ENCODE measurements at places on chromosomes 1 and 21.

DNA sequence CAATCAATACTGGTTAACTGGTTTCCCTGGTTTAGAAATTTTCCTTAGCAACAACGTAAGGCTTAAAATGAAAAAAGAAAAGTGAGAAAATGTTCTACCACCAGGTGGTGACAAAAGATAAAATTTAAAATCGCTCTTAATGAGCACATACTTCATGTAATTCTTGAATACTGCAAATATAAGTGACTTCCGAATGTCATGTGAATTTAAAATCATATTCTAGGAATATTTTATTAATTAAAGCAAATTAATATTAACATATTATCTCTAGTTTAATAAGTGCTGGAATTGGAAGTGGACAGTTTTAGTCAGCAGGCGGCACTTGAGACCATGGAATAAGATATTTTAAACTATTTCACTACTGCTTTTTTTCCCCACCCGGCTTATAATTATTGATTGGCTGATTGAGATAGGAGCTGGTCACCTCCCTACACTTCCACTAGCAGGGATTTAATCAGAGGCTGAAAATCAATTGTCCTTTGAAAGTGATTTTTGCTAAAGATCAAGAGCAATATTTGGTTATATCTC is 5.0 kb upstream of the ADAMTS1 start:
- DNase-seq: peak; percentile 53

- no peak for DNase-seq
These were observed 55.0 kb downstream of the KCNJ15 start for GRCh38 chr21:38311765-38312164.

DNA sequence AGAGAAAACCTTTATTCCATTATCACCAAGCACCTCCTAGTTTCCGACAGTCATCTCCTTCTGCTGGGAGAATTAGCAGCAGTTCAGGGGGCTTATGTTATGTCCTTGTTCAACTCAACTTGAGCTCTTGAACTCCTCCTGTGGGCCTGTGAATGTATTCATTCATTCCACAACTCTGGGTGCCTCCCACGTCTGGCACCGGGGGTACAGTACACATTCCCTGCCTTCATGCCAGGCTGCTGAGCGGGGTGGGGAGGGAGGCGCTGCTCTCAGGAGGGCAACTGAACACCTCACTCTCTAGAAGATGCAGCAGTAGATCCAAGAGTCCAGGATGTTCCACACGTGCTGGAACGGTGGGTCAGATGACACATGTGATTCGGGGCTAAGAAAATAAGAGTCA is 4.3 kb upstream of the MX2 start:
- no peak for DNase-seq

GRCh38 chr1:17109892-17110554 is 9.2 kb downstream of the PADI2 start:
- no peak for DNase-seq

- DNase-seq: no peak
These were observed 1.7 kb downstream of the HHAT start for GRCh38 chr1:210330279-210330866.

GRCh38 chr21:44437696-44438431 is 17.4 kb upstream of the LRRC3 start:
- DNase-seq: no peak

DNA sequence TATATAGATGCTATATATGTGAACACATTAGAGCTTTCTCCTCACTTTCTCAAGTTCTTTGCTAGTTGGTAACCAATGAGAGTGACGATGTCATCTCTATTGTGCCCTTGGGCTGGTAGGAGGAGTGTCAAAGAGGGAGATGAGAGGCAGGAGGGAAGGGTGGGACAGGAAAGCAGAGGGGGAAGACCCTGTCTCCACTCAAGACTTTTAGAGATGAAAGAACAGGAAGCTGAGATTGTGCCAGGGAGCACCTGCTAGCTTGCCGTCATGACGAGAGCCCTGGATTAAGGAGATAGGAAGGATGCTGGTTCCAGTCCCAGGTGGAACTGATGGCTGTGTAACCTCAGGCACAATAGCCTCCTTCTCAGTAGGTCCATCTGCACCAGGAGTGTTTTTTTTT is 16.7 kb downstream of the CNR2 start:
- DNase-seq: no peak

DNA sequence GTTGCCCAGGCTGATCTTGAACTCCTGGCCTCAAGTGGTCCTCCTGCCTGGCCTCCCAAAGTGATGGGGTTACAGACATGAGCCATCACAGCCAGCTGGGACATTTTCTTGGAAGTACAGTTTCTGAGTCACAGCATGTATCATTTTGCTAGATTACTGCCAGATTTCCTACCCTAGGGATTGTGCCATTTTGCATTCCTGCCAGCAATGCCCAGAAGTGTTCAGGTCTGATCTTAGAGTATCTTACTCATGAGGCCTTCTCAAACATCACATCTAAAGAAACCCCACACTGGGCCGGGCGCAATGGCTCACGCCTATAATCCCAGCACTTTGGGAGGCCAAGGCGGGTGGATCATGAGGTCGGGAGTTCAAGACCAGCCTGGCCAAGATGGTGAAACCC is 10.2 kb downstream of the BMP8A start:
- no peak for DNase-seq

GRCh38 chr1:33626801-33627200 is 154.4 kb downstream of the ZSCAN20 start:
- no peak for DNase-seq

- no peak for DNase-seq
These were observed 454.3 kb downstream of the AJAP1 start for GRCh38 chr1:5108740-5109139.

- no peak for DNase-seq
These were observed 52.7 kb upstream of the SYNC start for GRCh38 chr1:32755098-32755809.
